ENCODE measurements at places on chromosomes 1 and 21.

GRCh38 chr1:150543500-150544143 lies 5.6 kb upstream of the ADAMTSL4 start:
- DNase-seq = no peak

DNA sequence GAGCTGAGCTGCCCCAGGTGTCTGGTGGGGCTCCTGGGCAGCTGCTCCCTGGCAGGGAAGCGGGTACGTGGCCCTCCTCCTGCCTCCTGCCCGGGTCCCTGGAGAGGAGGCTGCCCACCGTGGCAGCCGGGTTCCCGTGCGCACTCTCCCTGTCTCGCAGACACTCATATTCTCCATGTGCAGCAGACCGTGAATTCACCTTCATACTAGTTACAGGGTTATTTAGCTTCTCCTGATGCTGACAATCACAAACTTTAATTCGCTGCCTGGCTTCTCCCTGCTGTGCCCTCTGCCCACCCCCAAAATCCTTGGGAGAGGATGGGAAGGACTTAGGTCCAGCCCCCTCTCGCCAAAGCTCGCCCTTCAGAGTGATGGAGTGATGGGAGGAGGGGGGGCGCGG lies 95.3 kb downstream of the CASZ1 start:
- DNase-seq = no peak

DNA sequence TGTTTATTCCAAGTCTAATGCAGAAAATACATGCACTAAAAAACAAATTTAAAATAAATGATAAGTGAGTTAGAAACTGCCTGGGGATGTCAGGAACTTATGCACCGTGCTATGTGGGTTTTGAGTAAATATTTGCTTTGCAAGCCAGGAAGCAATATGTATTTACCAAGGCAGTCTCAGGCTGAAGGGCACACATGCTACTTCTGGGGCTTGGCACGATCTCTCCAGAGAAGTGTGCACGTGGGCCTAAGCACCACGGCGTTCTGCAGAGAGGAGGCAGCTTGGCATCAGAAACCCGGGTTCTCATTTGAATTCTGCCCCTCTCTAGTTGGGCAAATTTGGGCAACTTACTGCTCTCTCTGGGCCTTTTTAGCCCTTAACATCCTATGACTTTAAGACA lies 72.6 kb upstream of the ROR1 start:
- DNase-seq = no peak

- DNase-seq = peak; percentile 35
These were observed at the start of gene KIAA0040 for GRCh38 chr1:175192630-175193526. Gene KIAA0040 (minus strand): TSS chr1:175192776. CDS start chr1:175161013, 31,763 bp downstream.

GRCh38 chr1:221521686-221522085 lies 220.2 kb downstream of the DUSP10 start:
- no peak for DNase-seq

- no peak for DNase-seq
These were observed 275.6 kb upstream of the ADGRL2 start for GRCh38 chr1:81525085-81525484.

- DNase-seq = no peak
These were observed 661.1 kb downstream of the BRINP3 start for GRCh38 chr1:189816558-189816957.

DNA sequence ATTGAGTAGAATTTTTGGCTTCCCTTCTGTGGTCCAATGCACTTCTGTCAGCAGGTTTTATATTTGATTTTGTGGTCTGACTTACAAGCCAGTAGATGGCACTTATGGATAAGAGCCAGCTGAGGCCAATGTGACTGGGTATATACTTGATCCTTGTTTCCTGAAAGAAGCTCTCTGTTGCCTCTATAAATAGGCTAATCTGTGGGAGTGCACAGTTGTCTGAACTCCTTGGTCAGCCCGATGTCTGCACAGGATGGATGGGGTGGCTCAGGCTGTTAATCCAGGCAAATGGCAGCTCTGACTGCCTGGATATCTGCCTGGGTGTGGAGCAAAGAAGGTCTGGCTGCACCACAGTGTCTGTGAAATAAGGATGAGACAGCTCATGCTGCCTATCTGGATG lies 1183.7 kb upstream of the PRMT6 start:
- DNase-seq = no peak

- DNase-seq = no peak
These were observed 10.8 kb downstream of the ASAP3 start for GRCh38 chr1:23473037-23473800.

DNA sequence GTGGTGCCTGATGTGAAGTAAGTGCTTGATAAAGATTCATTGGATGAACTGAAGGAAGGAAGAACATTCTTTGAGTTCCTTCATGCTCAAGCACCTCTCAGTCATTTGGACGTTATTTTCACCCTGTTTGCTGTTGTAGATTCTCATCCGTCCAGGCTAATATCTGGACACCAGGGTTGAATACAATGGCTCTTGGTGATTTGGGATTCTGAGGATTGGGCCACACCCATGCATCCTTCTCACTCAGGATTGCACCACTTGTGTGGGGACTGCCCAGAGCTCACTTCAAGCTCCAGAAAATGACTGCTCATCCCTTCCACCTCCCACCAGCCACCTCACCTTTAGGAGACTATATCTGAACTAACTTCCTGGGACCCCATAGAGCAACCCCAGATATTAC lies 117.1 kb upstream of the IPO9 start:
- DNase-seq = no peak

DNA sequence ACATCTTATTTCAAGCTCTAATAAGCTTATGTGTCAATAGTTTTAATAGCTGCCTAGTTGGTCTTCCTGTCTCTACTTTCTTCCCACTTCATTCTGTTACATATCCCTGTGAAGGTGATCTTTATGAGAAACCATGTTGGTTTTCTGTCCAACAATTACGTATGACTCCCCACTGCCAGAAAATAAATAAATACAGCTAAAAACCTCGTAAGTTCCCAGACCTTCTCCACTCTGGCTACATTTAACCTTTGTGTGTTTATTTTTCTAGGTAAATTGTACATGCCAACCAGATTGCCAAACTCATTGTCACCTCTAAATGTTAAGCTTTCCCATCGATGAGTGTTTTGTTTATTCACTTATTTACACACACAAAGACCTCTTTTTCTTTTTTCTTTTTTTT lies 147.2 kb downstream of the CRB1 start:
- no peak for DNase-seq

GRCh38 chr21:37292941-37293340 lies 25.8 kb upstream of the VPS26C start:
- no peak for DNase-seq

DNA sequence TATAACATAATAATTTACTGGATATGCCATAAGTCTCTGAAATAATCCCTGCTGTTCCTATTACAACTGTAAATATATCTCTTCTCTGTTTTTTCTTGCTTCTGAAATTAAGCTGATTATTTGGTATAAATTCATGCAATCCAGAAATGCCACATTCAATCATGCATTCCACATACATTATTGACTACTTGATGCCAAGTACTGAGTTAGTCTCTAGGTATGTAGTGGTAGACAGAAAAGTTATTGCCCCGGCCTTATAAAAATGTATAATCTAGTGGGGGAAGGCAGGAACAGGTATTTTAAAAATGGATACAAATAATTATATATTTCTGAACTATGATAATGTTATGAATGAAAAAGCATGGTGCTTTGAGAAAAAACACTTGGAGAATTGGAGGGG lies 338.6 kb upstream of the SNX7 start:
- DNase-seq = no peak

DNA sequence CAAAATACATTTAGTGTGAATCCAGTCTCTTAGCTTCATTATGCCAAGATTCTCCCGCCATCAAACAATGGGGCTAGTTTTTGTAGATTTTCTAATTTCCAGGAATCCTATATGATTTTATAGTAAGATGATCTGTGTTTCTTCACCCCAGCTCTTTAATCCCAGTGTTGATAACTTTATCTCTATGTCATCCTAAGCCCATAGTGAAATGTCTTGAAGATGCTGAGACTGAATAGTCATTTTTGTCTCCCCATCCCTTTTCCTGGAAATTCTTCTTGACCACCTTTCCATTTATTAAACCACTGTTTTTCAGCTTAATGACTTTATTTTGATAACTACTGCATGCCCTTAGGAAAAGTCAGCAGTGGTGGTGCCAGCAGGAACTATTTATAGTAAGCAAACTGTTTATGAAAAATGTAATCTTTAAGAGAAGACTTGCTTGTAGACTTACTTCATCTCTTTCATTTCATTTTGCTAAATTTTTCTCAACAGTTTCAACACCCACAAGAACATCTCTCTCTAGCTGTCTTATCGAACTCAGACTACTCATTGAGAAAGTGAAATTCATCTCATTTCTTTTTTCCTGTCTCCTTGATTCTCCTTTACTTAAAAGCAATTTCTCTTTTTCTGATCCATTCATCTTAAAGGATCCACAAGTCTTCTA lies 116.6 kb downstream of the NTMT2 start:
- no peak for DNase-seq

All from activated CD8-positive, alpha-beta memory T cell treated with anti-CD3 and anti-CD28 coated beads for 1 hour (primary cell).